ENCODE measurements at places on chromosomes 16 and 17.

DNA sequence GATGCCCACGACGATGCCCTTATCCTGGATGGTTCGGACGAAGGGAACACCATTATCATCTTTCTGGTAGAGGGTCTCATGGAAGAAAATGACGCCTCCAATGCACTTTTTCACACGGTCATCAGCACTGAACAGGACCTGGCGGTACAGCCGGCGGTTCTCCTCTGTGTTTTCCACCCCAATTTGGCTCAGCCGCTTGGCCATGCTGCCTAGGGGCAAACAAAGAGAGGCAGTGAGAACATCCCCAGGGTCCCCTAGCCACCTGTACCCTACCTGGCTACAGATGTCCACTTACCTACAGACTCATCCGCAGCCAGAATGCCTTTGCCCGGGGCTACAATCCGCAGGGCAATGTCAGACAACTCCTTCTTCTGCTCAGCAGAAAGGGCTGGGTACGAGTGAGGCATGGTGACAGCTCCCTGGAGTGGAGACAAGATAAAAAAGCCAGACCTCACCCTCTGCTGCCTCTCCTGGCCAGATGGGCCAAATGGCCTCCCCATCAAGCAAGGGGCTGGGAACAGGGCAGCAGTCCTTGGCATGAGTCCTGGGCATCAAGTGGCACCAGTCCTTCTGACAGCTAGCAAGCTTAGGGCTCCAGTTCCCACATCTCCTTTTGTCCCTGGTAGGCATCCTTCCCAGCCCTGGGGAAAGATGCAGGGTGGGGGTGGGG, 1.4 kb downstream of the ALDOC start:
- DNase-seq, result no peak

GRCh38 chr16:87053016-87053982, 263.9 kb downstream of the C16orf95 start:
- DNase-seq, result no peak

- peak; percentile 27 for DNase-seq
Observed at GRCh38 chr16:22098405-22099255, 6.3 kb downstream of the VWA3A start.

DNA sequence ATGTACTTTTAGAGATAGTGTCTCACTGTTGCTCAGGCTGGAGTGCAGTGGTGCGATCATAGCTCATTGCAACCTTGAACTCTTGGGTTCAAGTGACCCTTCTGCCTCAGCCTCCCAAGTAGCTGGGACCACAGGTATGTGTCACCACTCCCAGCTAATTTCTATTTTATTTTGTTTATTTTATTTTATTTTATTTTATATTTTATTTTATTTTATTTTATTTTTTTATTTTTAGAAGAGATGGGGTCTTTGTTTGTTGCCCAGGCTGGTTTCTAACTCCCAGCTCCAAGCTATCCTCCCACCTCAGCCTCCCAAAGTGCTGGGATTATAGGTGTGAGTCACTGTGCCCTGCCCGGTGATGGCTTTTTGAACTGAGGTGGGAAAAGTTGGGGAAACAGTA, 35.1 kb upstream of the HS3ST4 start:
- DNase-seq, result no peak

All from activated CD8-positive, alpha-beta T cell treated with anti-CD3 and anti-CD28 coated beads, Interleukin-2, amount 10 ng/mL, durations not matched to agents 7 days and 5 days (primary cell).